Neuronal stem cell (in vitro differentiated cells): ENCODE measurements at places on chromosomes 16 and 17.

GRCh38 chr16:30541502-30542329 lies 7.1 kb upstream of the ZNF747 start:
- no peak for DNase-seq

- DNase-seq, result no peak
Measured at GRCh38 chr16:65655802-65656201, 533.9 kb upstream of the CDH11 start.

DNA sequence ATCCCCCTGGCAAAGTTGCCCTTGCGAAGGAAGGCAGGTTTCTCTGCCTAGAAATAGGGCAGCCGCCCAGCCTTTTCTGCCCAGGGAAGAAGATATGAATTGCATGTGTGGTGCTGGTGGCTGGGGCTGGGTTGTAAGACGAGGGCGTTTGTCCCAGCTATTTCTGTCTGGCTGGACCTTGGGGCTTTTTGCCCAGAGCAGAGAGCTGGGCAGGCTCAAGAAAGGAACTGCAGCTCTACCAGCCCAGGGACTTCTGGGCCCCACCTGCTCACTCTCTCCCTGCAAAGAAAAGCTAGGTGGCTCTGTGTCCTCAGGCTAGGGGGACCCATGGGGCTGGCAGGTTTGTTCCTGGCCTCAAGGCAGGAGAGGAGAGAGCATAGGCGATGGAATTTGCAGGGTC lies 586 bp downstream of the CACNG1 start:
- no peak for DNase-seq

DNA sequence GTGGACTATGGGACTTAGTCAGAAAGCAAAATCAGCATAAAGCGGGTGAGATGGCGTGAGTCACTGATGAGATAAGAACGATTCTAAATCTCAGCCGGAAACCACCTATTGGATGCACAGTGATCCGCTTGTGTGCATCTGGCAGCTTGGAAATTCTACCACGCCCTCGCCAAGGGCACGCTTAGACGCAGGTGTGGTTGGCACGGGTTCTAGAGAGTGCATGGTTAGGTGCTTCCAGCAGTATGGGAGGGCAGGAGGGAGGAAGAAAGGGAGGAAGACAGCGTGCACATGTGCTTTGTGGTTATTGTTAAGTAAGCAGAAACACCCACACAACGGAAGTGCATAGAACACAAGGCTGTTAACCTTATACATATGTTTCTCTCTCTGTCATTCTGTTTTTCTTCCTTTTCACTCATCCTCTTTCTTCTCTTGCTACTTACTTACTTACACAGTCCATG lies 374.0 kb upstream of the ASIC2 start:
- DNase-seq, result no peak

- no peak for DNase-seq
Measured at GRCh38 chr17:80584176-80584905, 39.7 kb downstream of the RPTOR start.
